Stimulated activated CD8-positive, alpha-beta memory T cell treated with anti-CD3 and anti-CD28 coated beads, Interleukin-7, amount 100 ng/mL, for 1 hour (primary cell): ENCODE measurements at places on chromosomes 11 and 22.
A peak's percentile ranks its signal among the peaks of the same experiment; 100 is the strongest.

DNA sequence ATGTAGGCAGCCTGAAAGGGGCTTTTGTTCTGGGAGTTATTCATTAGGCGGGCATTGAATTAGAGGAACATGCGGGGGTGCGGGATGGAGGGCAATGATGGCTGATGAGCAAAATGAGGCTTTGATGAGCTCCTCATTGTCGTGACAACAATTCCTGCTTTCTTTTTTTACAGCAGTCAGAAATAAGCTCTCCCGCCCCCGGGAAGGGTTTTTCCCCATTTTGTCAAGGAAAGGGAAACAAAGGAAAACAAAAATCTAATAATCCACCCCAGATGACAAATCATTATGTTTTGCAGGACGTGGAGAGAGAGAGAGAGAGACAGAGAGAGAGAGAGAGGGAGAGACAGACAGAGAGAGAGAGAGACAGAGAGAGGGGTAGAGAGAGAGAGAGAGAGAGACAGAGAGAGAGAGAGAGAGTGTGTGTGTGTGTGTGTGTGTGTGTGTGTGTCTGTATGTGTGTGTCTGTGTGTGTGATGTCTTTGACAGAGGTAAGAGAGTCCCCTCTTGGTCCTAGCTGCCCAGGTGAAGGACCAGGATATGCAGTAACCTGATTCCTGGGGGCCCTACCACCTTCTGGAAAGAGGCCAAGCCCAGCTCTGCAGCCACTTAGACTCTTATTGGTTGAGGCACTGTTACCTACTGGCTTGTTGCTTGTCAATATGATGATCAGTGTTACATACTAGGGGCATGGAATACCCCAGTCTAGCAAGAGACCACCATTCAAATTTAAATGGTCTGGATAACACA lies 46.7 kb upstream of the PARVA start:
- no peak for DNase-seq

- DNase-seq: no peak
Observed at GRCh38 chr22:31062566-31063230, 18.4 kb upstream of the SMTN start.

DNA sequence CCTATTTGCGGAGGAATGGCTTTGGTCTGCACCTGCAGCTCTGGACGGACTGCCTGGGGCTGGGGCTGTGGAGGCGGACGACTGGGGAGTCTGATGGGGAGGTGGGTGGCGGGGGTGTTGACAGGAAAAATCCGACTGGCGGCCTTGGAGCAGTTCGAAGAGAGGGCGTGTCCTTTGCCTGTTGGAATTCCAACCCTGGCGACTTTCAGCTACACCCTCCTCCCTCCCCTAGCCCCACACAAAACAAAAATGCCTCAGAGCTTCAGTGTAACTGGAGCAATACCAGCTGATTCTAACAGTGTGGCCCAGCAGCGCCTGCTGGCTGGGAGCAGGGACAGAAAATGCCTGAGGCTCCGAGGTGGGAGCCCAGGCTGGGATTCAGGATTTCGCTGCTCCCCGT lies 85.4 kb downstream of the ATXN10 start:
- DNase-seq: no peak

GRCh38 chr11:117071344-117071787 lies 26.9 kb downstream of the SIK3 start:
- no peak for DNase-seq

GRCh38 chr22:29154364-29155048 lies 51.2 kb upstream of the EMID1 start:
- peak; percentile 37 for DNase-seq

DNA sequence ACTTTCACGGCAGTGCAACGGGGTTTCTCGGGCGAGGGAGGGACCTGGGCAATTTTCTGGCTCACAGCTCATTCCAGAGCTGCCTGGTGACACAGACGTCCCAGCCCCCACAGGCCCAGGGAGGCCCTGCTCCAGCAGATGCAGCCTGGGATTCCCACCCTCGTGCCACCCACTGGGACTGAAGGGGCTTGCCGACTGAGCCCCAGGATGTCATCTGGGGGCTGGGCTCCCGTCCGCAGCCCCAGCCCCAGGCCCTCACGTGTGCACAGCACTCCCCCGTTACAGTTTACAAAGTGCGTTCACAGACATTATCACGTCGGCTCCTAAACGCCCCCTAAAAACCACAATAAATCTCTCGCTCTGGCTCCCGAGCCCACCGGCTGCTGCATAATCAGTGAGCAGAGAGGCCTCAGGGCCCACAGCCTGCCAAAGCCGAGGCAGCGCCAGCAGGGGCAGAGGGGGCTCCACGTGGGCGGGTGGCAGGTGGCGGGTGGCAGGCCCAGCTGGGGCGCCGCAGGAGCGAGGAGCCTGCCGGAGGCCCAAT lies 76.9 kb upstream of the TCF20 start:
- DNase-seq: no peak

- no peak for DNase-seq
Observed at GRCh38 chr11:122625976-122626665, 29.4 kb upstream of the UBASH3B start.
